ENCODE measurements at places on chromosomes 3 and 15.

DNA sequence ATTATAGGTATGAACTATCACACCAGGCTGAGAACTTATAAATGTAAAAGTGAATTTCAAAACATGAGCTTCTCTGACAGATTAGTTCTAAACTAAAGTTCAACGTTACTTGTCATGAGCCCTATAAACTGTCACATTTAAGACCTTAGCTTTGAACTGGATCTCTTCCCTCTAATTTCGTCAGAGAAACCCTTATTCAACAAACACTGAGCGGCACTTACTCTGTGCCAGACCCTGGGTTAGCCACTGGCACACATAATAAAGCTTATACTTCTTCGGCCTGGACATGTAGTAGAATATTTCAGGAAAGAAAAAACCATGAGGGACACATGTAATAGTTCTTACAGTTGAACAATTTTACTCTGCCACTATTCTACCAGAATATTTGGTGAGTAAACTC lies 5.6 kb downstream of the PCYT1A start:
- DNase-seq = no peak

DNA sequence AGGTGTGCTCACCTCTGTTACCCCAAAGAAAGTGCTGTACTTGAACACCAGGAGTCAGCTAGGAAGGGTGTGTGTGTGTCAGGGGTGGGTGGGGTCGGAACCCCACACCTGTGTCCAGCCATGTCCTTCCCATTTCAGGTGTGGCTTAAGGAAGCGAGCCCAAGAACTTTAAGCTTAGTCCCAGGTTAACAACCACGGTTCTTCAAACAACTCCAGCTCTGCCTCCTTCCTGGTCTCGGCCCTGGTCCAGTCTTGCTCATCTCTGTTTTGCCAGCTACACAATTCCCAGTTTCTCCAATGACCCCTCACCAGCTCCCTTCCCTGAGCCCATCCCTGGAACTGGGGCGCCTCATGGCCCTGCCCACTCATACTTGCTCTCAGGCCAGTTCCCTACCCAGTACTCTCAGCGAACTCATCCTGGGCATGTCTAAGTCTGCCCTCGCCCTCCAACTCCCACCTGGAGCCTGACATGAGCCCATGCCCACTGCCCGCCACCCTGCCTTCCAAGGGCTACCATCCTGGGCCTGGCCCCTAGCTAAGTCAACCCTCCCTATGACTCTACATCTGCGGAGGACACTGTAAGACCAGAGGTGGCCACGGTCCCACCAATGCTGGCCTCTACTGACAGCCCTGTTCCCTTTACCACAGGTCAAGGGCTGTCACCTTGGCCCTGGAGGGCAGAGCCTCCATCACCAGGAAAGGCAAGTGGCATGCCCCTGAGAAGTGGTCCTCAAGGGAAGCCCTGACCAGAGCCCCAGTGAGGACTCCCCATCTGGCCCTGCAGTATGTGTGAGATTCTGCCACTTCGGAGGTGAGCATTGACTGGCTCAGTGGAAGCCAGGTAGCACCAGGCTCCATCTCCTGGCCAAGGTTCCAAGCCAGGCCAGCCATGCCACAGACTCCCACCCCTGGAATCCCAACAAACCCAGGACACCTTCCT lies 9.2 kb downstream of the POC1A start:
- no peak for DNase-seq

- no peak for DNase-seq
Observed at GRCh38 chr15:70469651-70470555, 293.5 kb downstream of the UACA start.

DNA sequence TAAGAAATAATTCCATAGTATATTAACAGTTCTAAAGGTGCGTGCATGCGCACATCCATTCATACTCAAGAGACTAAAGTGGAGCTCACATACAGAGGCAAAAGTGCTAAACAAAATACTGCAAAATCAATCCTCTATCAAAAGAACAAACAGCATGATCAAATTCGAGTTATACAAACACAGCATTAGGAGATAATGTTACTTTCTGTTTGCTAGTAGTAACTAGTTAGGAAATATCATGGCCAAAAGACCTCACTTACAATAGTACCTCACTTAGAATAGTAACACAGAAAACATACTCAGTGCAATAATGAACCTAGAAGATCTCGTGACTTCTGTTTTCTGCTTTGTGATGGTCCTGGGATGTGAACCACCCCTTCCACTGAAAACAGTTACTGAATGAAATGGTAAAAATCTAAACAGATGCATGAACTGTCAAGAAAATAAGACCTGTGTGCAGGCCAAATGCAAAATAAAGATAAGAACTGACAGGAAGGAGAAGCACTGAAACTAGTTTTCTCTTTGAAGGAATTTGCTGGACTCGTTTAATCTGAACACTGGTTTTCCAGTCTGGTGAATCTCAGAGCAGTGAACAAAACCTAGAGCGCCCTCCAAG lies 20.9 kb upstream of the CEMIP start:
- DNase-seq = no peak

- no peak for DNase-seq
Observed at GRCh38 chr15:69451951-69452691, 497 bp upstream of the RPLP1 start.

- DNase-seq = no peak
Observed at GRCh38 chr3:57544181-57545125, at the start of gene DNAH12. TSS of gene DNAH12 (minus strand) at chr3:57544344. CDS start at chr3:57542870, 1,474 bp downstream.

- DNase-seq = no peak
Observed at GRCh38 chr3:127733781-127734180, 61.0 kb downstream of the ABTB1 start.

GRCh38 chr15:66144978-66145725 lies 108.4 kb downstream of the MEGF11 start:
- no peak for DNase-seq

GRCh38 chr3:37955918-37956707 lies 34.5 kb upstream of the VILL start:
- DNase-seq = no peak

GRCh38 chr15:41115161-41115651 lies 874 bp downstream of the INO80 start:
- DNase-seq = no peak

DNA sequence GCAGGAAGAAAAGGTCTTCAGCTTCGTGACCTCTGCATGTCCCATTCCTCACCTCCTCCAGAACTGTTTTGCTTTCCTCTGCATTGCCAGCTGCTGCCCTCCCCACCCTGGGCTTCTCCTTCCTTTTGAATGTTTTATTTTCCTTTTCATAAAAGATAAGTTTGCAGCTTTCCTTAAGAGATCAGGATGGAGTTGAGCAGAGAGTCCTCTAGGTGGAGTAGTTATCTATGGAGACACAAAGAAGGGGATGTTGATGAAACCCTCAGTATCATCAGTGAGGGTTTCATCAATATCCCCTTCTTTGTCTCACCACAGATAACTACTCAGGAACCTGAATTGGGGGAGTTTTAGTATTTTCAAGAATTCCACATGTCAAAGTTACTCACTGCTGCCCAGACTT lies 19.0 kb upstream of the SLC25A36 start:
- no peak for DNase-seq

GRCh38 chr15:64921711-64922110 lies 10.0 kb downstream of the ANKDD1A start:
- DNase-seq = no peak

GRCh38 chr3:141436180-141436579 lies 50.6 kb upstream of the RASA2 start:
- DNase-seq = no peak

DNA sequence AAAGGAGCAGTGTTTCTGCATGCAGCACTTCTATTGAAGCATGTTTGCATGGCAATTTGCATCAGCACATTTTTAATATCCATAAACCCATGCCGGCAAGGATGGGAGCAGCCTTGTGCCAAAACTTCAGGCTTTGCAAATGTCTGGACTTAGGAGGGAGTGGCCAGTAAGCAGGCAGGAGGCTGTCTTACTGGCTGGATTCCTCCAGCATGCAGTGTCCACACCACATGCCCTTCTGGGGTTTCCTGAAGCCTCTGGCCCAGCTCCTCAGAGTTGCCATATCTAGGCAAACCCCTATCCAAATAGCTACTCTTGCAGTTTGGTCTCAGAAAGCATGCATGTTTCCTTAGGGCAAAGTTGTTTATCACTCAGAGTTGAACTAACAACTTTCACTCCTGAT lies 139.1 kb upstream of the MRPS22 start:
- DNase-seq = no peak

DNA sequence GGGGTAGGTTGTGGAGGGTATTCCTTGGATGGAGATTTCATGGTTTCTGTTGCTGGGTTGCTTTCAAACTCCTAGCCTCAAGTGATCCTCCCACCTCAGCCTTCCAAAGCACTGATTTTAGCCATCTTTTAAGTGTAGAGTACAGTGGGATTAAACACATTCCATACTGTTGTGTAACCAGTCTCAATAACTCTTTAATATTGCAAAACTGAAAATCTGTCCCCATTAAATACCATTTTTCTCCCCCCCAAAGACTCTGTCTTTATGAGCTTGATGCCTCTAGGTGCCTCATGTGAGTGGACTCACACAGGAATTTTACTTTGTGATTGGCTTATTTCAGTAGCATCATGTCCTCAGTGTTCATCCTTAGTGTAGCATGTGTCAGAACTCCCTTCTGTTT lies 74.7 kb upstream of the ATP10A start:
- DNase-seq = no peak

- DNase-seq = no peak
Observed at GRCh38 chr15:66941108-66941711, 124.2 kb upstream of the SMAD3 start.

GRCh38 chr15:43927203-43927602 lies 100.4 kb downstream of the WDR76 start:
- DNase-seq = no peak

DNA sequence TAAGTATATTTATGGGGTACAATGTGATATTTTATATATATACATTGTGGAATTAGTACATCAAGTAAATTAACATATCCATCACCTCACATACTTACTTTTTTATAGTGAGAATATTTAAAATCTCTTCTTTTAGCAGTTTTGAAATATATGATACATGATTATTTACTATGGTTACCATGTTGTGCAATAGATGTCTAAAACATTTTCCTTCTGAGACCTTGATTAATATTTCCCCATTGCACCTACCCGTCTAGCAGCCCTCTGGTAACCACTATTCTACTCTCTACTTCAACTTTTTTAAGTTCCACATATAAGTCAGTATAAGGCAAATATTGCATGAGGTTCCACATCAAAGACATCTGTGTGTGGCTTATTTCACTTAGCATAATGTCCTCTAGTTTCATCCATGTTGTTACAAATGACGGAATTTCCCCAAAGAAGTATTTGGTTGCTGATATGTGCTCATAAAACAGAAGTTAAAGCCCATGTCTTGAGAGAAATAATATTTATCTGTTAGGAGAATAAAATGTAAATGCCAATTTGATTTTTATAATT lies 29.6 kb upstream of the NFKBIZ start:
- no peak for DNase-seq

DNA sequence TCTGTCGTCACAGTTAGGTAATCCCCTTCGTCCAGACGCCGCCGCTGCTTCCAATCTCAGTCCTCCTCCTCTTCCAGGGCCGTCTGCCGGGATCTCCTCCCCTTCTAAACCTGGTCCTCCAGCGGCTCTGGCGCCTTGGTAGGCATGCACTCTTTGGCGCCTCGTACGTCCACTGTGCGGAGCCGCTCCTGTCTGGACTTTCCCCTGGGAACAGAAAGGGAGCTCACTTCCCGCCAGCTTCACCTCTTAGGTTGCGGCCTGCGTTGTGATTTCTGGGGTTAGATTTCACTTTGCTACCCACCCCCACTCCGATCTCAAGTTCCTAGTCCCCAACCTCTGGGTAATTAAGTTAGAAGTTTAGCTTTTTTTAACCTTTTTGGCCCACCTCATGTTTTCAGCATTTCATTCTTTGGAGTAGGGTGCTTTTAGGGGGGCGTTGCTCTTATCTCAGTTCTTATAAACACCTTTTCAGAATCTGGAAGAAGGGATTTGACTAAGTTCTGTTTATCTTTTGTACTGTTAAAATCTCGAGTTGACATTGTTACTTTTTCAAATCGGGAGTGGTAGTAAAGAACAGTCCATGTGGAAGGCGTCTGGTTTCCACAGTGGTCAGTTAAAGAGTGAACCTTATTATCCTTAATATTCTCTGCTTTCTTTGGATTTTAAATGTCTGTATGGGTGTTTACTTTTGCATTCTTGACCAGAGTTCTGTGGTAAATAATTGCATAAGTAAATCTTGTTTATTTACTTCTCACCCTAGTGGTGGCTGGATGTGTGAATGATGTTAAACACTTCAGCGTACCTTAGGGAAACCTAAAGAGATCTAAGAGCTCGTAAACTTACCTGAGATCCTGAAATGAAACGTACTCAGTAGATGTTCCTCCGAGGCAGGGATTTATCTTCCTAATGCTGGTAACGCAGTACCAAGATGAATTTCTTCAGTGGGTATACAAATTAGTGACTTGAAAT lies 611 bp downstream of the CTDSPL2 start:
- no peak for DNase-seq

GRCh38 chr3:17752436-17752835 lies 10.0 kb upstream of the TBC1D5 start:
- DNase-seq = no peak

DNA sequence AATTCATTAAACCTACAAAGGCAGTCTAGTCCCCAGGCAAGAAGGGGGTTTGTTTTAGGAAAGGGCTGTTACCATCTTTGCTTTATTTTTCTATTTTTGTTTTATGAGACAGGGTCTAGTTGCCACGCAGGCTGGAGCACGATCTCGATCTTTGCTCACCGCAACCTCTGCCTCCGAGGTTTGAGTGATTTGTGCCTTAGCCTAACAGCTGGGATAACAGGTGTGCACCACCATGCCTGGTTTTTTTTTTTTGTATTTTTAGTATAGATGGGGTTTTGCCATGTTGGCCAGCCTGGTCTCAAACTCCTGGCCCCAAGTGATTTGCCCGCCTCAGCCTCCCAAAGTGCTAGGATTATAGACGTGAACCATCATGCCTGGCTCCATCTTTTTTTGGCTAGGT lies 4.9 kb downstream of the HIGD1A start:
- no peak for DNase-seq

- no peak for DNase-seq
Observed at GRCh38 chr15:63299943-63300575, 22.7 kb downstream of the APH1B start.

DNA sequence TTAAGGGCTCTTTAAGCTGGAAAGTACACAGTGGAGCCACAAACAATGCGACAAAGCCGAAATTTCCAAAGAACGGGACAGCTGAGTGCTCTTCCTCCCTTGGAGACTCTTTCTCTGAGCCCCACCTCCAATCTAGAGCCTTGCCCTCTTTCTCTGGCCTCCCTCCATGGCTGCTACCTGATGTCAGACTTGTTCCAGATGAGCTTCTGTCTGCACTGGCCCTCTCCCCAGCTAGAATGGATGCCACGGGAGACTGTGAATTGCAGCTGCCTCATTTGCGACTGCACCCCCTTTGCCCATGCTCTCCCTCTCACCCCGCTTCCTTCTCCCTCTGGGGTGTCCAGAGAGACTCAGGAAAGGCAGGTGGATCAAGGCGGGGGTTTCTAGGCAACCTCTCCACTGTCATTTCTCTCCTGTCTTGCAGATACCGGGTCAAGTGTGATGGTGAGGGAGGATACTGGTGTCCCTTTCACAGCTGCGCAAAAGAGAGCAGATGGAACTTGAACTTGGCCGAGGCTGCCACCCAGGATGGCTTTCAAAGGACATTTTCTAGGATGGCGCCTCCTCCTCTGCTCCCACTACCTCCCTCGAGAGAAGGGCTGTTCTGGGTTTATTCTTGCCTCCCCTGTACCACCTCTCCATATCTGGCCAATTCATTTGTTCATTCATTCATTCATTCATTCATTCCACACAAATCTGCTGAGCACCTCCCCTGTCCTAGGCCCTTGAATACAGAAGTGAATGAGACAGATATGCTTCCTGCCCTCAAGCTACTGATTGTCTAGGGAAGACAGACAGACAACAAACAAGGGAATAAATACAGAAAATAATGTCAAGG lies 12.8 kb downstream of the ATP2B2 start:
- no peak for DNase-seq

GRCh38 chr3:16140894-16141285 lies 33.6 kb upstream of the GALNT15 start:
- no peak for DNase-seq
